Sigmoid colon (tissue), 7 donors: ENCODE measurements at places on chromosomes 6 and 20. TPM values are rescaled to one million over a fixed set of nuclear protein-coding genes. Genes with fewer than 3 reads are reported as not detected.

- DNase-seq: no peak
- no peaks in the 10 kb centered on the region for H3K27me3 ChIP-seq
- H3K36me3 ChIP-seq: no peaks in the 10 kb centered on the region
- H3K27ac ChIP-seq: peak overlapping the region; percentile 48
Observed at GRCh38 chr20:35305682-35306556, 13.7 kb upstream of the FAM83C start.

Gene F13A1
- total RNA-seq: 120 TPM

Gene MOG
- not detected for total RNA-seq

Gene MYCT1
- 5.4 TPM for total RNA-seq

GRCh38 chr6:163754866-163755265 lies 340.3 kb downstream of the QKI start:
- H3K36me3 ChIP-seq: no peaks in the 10 kb centered on the region
- DNase-seq: no peak
- no peaks in the 10 kb centered on the region for H3K27me3 ChIP-seq

DNA sequence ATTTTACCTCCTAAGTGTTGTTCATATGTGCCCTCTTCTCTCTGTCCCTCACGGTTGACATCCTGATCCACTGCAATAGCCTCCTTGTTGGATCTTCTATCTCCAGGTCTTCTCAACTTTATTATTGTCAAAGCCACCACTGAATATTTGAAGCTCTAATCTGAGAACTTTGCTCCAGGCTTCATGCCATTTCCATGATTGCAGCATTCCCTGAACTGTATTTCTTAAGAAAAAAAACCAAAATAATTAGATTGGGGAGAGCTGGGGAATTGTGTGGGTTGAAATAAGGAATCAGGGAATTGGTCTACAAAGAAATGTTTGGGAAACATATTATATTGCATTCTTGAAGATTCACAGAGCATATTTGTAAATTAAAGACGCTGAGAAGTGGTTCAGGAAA lies 2.5 kb upstream of the STX7 start:
- no peak overlapping the region for H3K27ac ChIP-seq
- no peak for DNase-seq
- H3K36me3 ChIP-seq: no peaks in the 10 kb centered on the region
- H3K4me3 ChIP-seq: no peak overlapping the region

Gene KCNK15
- total RNA-seq: 0.71 TPM

DNA sequence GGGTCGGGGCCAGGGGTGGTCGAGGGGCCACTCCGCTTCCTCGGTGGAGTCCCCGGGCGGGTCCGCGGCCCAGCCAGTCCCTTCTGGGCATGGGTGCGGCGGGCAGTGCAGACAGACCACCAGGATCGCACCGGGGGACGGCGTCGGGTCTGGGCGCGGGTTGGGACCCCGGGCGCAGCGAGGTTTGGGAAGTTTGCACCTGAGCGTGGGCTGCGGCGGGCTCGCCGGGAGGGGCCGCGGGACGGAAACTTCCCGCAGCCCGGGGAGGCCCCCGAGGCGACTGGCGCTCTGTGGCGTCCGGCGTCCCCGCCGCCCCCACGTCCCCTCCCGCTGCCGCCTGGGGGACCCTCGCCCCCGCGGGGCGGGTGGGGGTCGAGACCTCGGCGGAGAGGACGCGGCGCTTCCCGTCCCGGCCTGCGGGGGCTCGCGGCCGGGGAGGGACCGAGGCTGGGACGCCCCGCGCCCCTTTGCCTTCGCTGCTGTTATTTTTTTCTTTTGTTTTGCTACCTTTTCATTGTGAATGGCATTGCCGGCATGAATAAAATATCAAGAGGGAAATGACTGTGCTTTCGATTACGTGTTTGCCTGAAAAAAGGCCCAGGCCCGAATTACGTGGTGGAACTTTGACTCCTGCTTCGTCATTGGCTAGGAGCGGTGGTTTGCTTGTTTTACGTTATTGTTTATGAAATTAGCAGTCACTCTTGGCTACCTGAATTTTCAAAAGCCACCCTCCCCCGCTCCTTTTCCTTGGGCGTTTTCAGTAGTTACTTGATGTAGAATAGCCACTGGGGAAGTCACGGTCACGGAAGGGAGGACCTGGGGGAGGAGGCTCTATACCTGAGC lies 703 bp downstream of the SNX9 start:
- peak overlapping the region; percentile 99 for H3K27ac ChIP-seq
- H3K27me3 ChIP-seq: no peaks in the 10 kb centered on the region
- DNase-seq: peak; percentile 83
- H3K4me3 ChIP-seq: peak overlapping the region; percentile 98
- H3K36me3 ChIP-seq: no peaks in the 10 kb centered on the region

DNA sequence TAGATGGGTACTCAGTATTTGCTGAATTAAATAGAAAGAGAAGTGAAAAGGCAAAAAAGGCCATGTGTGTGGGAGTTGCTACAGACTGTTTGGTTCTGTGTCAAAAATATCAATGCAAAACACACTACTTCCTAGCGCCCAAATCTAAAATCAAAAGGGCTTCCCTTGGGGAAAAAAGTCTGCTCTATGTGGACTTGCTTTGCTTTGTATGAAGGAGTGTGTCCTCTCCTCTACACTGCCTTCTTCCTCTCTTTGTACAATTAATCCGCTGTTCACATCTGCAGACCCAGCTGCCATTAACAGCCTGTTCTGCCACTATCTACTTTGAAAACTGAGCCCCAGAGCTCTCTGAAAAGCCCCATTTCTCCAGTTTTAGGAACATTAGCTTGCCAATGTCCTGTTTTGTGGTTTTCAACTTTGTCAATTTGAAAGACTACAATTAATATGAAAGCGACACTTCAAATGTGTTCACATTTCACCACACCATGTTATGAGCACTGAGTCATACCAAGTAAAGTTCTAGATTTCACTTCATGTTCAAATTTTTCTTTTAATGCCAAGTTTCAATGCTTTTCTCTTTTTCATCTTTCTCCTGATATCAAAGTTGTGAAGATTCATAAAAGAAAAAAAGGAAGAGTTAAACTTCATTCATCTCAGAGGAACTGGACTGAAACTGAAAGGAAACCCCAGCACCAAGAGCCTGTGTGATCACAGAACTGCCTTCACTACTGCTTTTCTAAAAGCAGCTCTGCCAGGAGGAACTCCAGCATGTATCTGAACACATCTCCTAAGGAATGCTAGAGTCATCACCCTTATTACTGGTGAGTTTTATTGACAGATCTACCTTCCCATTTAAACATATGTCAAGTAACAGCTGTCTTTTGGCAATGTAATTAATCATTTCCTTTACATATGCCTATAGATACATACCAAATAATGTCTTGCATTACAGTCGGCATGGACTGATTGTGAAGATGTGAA lies 102.6 kb downstream of the KIF13A start:
- no peaks in the 10 kb centered on the region for H3K27me3 ChIP-seq
- H3K27ac ChIP-seq: no peak overlapping the region
- no peak for DNase-seq
- peaks cover 33% of the 10 kb centered on the region for H3K4me1 ChIP-seq
- H3K4me3 ChIP-seq: no peak overlapping the region
- H3K36me3 ChIP-seq: no peaks in the 10 kb centered on the region

Gene RGS17
- 0.16 TPM for total RNA-seq

GRCh38 chr6:111870051-111870741 lies 3.1 kb downstream of the FYN start:
- H3K4me1 ChIP-seq: no peaks in the 10 kb centered on the region
- no peak overlapping the region for H3K27ac ChIP-seq
- H3K27me3 ChIP-seq: no peaks in the 10 kb centered on the region
- no peak for DNase-seq

DNA sequence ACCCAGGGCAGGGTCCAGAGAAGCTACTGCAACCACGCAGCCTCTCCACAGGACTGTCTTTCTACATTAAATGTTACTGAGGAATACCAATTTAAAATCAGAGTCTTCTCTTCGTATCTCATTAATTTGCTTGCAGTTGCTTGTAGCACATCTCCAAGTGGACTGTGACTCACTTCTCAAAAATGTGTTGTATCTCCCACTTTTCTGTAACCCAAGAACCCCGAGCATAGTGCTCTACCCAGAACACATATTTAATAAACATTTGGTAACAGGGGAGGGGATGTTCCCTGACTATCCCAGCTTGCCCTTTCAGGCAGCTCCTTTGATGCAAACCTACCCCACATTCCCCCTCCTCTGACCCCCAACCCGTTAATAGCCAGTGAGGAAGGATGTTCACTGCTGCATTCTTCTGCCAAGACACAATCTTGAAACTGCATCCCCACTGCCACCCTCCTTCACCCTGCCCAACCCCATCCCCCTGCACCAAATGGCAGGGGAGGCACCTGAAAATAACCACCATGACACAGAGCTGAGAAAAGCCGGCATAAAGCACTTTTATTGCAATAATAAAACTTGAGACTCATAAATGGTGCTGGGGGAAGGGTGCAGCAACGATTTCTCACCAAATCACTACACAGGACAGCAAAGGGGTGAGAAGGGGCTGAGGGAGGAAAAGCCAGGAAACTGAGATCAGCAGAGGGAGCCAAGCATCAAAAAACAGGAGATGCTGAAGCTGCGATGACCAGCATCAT lies 24.2 kb downstream of the FKBP1A start:
- H3K4me1 ChIP-seq: peaks cover 23% of the 10 kb centered on the region
- H3K27me3 ChIP-seq: no peaks in the 10 kb centered on the region
- no peak overlapping the region for H3K27ac ChIP-seq

DNA sequence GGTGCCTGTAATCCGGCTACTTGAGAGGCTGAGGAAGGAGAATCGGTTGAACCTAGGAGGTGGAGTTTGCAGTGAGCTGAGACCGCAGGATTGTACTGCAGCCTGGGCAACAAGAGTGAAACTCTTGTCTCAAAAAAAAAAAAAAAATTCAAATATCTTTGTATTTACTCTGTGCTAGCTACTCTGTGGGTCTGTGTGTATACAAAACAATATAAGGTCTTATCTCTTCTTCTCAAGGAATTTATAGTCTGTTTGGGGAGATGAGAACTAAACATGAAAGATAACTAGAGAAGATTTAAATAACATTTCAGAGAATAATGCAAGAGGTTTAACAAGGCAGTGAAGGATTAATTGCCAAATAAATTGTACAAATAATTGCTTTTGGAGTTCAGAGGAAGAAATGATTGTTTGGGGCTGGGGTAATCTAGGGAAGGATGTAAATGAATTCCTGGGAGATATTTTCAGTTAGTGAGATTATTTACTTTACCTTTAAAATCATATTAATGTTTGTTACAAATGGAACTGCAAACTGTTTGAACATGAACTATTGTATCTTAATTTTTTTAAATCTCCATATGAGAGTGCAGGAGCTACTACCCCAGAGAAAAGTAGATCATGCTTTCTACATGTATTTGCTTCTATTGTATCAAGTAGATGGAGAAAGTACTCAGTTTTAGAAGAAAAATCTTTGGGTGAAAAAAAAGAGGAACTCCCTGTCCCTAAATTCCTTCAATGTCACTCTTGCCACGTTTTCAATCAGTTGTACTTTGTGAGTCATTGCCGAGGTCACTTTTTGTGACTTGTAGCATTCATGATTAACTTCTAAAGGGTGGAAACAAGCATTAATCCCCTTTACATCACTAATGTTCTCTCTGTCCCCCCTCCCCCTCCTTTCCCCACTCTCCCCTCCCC lies 39.0 kb downstream of the NCOA3 start:
- H3K27me3 ChIP-seq: no peaks in the 10 kb centered on the region
- DNase-seq: no peak
- H3K36me3 ChIP-seq: no peaks in the 10 kb centered on the region
- H3K27ac ChIP-seq: no peak overlapping the region

Gene GFOD1
- 17.9 TPM for total RNA-seq

DNA sequence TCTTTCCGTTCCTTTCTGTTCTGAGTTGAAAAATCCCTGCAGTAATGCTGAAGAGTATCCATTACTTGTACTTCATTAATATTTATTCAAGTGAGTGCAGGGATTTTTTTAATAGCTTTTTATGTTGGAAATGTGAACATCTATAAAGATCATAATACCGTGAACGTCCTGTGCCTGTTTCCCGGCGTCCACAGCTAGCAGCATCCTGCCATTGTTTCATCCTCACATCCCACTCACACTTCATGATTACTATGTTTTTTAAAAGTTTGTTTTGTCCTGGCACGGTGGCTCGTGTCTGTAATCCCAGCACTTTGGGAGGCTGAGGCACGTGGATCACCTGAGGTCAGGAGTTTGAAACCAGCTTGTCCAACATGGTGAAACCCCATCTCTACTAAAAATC lies 54.3 kb downstream of the SASH1 start:
- no peaks in the 10 kb centered on the region for H3K27me3 ChIP-seq
- H3K4me1 ChIP-seq: peaks cover 6% of the 10 kb centered on the region
- no peak overlapping the region for H3K27ac ChIP-seq
- no peak overlapping the region for H3K4me3 ChIP-seq
- no peak for DNase-seq
- H3K36me3 ChIP-seq: no peaks in the 10 kb centered on the region

DNA sequence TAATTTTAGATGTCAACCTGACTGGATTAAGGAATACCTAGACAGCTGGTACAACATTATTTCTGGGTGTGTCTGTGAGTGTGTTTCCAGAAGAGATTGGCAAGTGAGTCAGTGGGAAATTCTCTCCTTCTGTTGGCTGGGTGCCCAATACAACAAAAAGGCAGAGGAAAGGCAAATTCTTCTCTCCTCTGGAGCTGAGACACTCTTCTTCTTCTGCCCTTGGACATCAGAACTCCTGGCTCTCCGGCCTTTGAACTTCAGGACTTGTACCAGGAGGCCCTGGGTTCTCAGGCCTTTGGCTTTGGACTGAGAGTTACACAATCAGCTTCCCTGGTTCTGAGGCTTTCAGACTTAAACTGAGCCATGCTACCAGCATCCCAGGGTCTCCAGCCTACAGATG lies 7.8 kb upstream of the BTN3A1 start:
- no peak overlapping the region for H3K4me3 ChIP-seq
- H3K27me3 ChIP-seq: no peaks in the 10 kb centered on the region
- H3K27ac ChIP-seq: no peak overlapping the region
- H3K4me1 ChIP-seq: no peaks in the 10 kb centered on the region
- H3K36me3 ChIP-seq: no peaks in the 10 kb centered on the region

DNA sequence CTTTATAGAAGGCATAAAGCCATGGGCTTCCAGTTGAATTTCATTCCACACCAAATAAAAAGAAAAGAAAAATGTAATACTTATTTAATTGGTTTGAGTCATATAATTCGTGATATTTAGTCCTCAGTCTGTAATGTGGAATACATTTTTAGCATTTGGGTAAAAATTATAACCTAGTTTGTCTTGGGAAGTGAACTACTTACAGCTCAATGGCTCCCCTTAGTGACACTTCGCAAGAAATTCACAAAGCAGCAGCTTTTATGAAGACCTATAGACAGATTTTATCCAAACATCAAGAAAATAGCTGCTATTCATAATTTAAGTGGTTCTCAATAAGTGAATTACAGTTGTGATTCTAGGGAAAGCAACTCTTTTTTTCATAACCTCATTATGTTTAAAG lies 72.1 kb downstream of the RSPO3 start:
- no peaks in the 10 kb centered on the region for H3K36me3 ChIP-seq
- no peaks in the 10 kb centered on the region for H3K4me1 ChIP-seq
- no peak overlapping the region for H3K4me3 ChIP-seq
- no peak overlapping the region for H3K27ac ChIP-seq
- H3K27me3 ChIP-seq: no peaks in the 10 kb centered on the region

- DNase-seq: no peak
- H3K4me3 ChIP-seq: no peak overlapping the region
- H3K36me3 ChIP-seq: no peaks in the 10 kb centered on the region
- no peaks in the 10 kb centered on the region for H3K27me3 ChIP-seq
- no peak overlapping the region for H3K27ac ChIP-seq
Observed at GRCh38 chr6:19599796-19600464, 237.2 kb upstream of the ID4 start.

Gene GHRH
- total RNA-seq: not detected

GRCh38 chr20:24629668-24630067 lies 160.2 kb downstream of the SYNDIG1 start:
- no peaks in the 10 kb centered on the region for H3K27me3 ChIP-seq
- no peaks in the 10 kb centered on the region for H3K36me3 ChIP-seq
- no peak overlapping the region for H3K27ac ChIP-seq
- no peak overlapping the region for H3K4me3 ChIP-seq
- DNase-seq: no peak
- no peaks in the 10 kb centered on the region for H3K4me1 ChIP-seq

Gene TEAD3
- total RNA-seq: 50.4 TPM

Gene DZANK1
- 1.9 TPM for total RNA-seq
